ENCODE measurements at places on chromosomes 2 and 18.

GRCh38 chr2:68125821-68126220 lies 31.9 kb upstream of the PNO1 start:
- DNase-seq, result no peak

DNA sequence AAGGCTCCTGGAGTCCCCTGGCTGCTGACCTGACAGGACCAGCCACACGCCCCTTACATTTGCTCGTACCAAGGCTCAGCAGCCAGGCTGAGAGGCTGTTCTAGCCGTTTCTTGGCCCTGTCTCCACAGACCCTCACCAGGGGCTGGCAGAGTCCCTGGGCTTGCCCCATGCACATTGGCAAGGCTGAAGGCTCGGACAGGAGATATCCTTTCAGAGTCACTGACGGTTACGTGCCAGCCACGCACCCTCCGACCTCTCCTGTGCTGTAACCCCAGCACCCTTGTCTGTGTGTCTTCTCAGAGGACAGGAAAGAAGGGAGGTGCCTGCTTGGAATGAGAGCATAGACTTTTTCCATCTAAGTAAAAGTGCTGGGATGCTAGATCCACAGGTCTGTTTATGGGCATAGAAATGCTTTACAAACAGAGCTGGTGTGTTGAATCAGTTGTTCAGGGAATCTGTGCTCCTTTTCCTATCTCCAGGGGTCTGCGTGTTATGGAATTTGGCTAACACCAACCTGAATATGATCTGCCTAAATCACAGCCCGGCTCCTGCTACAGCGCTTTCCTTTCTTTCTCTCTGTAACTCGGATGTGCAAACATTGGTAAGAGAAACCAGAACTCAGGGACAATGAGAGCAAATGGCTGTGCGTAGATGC lies 41.0 kb downstream of the COPS8 start:
- DNase-seq, result no peak

GRCh38 chr18:70015127-70015526 lies 67.5 kb upstream of the CD226 start:
- no peak for DNase-seq

DNA sequence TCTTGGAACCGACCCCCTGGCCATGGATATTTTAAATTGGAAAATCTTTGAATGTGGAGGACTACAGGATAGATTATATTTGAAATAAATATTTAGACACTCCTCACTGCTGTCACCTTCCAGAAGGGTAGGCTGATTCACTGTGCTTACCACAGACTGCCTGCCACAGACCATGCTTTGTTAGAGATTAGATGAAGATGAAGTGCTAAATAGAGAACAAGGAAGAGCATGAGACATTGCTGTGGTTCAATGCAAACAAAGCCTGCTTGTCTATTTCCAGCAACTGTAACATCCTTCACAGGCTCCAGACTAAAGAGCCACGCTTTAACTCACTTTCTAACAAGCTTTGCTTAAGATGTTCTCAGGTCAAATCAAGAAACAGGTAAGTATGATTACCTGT lies 81.0 kb upstream of the TMEM17 start:
- no peak for DNase-seq

DNA sequence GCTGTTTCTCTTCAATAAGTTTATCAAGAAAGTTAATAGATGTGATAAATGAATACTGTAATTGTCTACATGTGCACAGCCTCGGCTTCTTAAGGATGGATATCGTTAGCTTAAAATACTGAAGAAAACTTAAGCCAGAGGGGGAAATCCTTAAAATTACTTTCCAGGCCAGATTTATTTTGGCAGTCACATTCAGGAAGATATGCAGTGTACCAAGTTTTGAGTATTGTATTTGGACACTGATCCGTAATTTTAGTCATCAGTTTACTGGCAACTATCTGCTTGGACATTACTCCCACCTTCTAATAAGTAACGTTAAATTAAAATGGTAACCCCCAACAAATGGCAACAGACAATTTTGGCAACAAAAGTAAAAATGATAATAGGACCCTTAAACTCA lies 770.0 kb upstream of the ZEB2 start:
- DNase-seq, result no peak

GRCh38 chr2:20484034-20484617 lies 37.3 kb downstream of the RHOB start:
- no peak for DNase-seq

DNA sequence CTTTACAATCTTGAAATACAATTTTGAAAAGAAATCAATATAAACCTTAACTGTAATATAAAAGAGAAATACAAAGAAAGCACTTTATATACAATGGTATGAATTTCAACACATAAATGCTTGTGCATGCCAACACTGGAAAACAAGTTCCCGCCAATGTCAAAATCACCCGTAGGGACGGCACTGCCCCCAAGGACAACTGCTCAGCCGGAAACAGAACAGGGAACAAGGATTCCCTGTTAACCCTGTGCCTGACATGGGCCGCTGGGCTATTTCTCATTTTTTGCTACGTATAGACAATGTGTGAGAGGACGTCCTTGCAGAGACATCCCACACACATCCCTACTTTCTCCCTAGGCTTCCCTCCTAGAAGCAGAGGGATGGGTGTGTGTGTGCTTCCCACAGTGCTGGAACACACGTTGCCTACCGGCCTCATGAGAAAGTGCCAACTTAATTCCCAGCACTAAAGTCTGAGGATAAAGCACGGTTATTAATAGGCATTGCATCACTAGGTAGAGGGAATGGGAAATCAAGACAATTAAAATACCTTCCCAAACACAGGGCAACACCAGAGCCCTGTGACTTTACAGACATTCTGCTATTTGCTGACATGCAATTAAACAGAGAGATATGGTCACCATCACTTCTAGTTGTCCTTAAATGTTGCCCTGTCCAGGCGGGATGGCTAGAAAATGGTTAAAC lies 14.4 kb downstream of the AFG3L2 start:
- no peak for DNase-seq

DNA sequence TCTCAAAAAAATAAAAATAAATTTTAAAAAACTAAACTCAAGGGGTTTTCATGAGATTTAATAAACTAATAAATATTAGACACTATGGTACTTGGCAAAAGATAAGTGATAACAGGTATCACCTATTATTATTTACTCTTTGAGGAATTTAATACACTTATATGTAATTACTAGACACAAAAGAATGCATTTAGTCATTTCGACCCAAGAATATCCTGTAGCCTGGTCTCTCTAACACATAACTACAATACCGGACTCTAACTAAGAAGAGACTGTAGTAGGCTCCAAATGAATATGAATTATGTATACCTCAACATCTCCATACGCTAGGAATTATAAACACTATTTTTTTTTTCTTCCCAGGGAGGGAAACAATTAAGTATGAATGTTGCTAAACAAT lies 850.7 kb downstream of the CPS1 start:
- DNase-seq, result no peak

DNA sequence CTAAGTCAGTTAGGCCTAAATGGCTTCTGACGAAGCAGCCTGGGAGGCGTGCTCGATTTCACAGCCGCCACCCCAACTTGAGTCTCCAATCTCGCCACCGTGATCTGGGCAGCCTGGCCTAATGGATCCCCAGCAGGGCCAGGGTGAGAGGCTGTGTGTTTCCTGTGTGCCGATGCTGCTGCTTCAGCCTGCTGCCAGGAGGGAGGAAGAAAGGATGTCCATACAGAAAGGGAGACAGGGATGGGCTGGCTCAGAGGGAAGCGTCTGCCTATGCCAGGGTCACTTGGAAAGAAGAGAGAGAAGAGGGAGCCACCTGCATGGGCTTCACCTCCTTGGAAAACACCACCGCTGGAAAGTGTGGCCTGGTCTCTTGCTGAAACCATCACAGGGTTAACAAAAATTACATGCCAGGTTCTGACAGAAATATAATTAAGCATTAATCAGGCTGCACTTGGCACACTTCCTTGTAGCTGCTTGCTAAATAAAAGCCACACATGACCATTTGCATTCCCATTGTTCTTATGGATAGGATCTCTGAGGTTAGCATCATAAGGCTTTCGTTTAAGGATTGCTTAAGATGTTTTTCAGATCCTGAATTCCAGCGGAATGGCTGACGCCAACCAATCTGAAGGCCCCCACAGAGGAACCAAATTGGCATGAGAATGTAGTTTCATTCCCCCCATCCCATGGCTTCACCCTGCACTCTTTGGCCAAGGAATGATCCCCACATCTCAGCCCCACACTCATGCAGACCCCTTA lies 108.8 kb upstream of the SLC1A4 start:
- DNase-seq, result no peak

- no peak for DNase-seq
These were observed 1.6 kb downstream of the TMEM185B start for GRCh38 chr2:120221616-120222015.

DNA sequence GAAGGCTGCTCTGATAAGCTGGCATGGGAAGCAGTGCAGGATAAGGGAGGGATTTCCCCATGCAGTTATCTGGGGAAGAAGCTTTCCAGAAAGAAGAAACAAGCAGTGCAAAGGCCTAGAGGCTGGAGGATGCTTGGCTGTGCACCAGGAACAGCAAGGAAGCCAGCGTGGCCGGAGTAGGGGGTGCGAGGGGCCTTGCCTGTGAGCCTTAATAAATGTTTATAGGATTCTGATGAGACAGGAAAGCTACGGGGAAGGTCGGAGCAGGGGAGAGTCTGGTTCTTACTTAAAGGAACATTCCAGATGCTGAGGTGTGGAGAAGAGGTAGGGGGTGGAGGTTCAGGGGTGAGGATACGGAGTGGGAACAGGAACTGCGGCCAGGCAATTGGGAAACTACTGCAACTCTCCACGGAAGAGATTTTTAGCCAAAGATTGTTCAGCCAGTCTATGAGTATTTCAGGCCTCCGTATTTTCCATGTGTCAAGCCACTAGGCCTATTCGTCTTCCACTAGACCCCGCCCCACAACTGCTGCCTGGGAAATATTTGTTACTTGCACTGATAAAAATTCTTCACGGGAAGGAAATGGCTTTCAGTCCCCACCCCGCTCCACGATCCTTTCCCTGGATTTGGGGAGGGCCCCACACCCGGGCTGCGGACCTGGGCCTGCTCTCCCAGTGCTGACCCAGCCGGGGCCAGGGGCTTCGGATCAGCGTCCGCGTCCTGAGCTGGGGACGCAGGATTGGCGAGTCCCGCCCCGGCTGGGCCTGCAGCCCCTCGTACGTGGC lies 516 bp downstream of the EIF2AK2 start:
- peak; percentile 36 for DNase-seq

- peak; percentile 90 for DNase-seq
These were observed at the start of gene UGP2 for GRCh38 chr2:63841254-63842022. UGP2 (plus strand) TSS chr2:63841896; CDS start chr2:63842186, 290 bp downstream.

- no peak for DNase-seq
These were observed 125.1 kb downstream of the TTC27 start for GRCh38 chr2:32752952-32753351.

GRCh38 chr2:75375646-75376582 lies 176.6 kb upstream of the TACR1 start:
- no peak for DNase-seq

GRCh38 chr2:86305195-86305914 lies 32.1 kb downstream of the REEP1 start:
- no peak for DNase-seq

DNA sequence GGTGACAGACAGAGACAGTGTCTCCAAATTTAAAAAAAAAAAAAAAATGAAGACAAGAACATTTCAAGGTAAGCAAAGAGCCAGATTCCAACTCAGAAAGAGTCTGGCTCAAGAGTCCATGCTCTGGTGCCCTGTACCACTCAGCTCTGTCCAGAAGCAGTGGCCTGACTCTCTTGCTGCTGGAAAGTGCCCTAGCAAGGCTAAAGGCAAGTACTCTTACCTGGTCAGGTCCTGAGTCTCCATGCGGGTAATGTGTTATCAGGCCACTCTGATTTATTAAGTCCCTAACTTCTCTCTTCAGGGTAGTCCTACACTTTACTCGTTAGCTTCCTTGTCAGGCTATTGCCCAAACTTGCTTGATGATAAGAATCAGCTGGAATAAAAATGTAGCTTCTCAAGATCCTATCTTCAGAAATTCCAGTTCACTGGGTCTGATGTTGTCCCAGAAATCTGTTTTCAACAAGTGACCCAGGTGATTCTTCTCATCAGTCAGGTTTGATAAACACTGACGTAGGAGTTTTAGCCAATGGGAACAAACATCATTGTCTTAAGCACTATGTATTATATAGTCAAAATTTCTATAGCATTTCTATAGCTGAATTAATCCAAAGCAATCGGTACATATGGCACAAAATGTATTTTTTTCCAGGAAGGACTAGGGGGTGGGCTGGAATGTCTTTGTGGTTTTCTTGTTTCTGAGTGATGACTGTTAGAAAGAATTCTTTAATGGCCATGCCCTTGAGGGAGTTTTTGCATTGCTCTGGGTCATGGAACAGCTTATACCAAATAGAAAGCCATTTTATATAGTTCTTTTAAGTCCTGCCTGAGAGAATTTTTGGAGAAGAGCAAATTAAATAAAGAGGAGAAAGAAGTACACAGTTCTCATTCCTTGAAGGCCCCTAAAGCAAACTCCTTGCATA lies 139.9 kb upstream of the DNMT3A start:
- no peak for DNase-seq

GRCh38 chr2:150076281-150076680 lies 411.2 kb downstream of the RND3 start:
- no peak for DNase-seq

DNA sequence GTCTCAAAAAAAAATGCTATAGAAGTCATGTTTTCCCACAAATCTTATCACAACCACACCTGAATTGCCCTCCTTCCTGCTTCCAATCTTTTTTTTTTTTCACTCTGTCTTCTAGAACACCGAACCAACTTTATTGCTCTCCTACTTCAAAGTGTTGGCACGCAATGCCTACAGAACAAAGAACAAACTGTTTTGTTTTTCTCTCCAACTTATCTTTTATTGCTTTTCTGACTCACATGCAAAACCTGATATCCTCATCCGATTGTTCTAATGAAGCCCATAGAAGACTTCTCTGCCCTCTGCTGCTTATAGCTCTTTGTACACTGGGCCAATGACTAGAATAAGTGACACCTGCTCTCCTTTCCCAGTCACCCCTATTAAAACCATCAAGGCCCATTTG lies 602.8 kb downstream of the EPHA4 start:
- DNase-seq, result no peak

DNA sequence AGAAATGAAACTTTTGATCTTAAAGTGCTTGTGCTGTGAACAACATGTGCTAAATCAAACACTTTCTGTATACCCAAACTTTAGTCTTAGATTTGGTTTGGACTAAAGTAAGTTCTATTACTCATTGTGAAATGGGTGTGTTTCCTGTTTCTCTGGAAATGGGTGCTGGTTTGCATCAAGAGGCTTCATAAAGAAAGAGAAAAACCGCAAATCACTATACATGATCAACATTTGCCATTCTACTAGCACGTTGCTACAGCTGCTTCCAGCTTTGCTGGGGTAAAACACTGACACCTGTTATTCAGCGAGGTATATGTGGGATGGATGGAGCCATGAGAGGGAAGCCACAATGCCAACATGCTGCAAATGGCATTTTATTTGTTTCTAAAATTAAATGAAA lies 547.0 kb upstream of the ACVR2A start:
- DNase-seq, result peak; percentile 70

- DNase-seq, result no peak
These were observed 154.9 kb downstream of the CTIF start for GRCh38 chr18:48693625-48694262.

DNA sequence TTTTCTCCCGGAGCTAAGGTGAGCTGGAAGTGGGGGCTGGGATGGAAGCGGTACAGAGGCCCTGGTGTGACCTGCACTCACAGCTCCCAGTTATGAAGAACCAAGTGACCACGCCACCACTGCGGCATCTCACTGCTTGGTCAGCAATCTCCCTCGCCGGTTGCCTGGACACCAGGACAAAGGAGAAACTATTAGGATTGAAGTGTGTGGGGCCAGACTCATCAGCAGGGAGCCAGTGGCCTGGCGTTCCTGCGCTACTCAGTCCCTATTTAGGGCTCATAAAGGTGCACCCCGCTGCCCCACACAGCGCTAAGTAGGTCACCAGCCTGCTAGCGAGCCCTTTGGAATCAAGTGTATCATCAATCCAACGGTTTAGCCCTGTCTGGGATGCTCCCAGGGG lies 82.9 kb downstream of the ZCCHC2 start:
- DNase-seq, result no peak
